A549 (cell line): ENCODE measurements at places on chromosomes 16 and 17.

GRCh38 chr17:72660274-72661115 lies 432.0 kb downstream of the SLC39A11 start:
- DNase-seq: no peak

DNA sequence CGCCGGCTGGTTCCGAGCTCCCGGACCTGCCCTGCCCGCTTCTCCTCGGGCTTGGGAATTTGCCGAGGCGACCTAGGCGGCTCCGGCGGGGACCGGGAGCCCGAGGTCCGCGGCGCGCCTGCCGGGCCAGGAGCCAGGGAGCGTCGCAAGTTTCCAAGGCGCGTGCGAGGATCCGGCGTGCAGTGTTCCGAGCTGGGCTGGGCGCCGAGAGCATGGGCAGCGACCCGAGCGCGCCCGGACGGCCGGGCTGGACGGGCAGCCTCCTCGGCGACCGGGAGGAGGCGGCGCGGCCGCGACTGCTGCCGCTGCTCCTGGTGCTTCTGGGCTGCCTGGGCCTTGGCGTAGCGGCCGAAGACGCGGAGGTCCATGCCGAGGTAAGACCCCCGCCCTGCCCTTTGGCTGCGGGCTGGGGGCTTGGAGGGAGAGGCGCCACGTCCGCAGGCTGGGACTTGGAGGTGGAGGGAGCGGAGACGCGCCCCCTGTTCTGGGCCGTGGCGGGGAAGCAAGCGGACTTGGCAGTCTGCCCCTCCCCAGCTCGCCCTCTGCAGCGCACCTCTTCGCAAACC lies 668 bp downstream of the MMP15 start:
- peak; percentile 56 for DNase-seq

GRCh38 chr16:86992587-86992986 lies 324.6 kb downstream of the C16orf95 start:
- DNase-seq: no peak

- DNase-seq: no peak
Observed at GRCh38 chr17:56347639-56348038, 194.4 kb downstream of the ANKFN1 start.

GRCh38 chr17:70820276-70820675 lies 650.9 kb downstream of the KCNJ2 start:
- no peak for DNase-seq

DNA sequence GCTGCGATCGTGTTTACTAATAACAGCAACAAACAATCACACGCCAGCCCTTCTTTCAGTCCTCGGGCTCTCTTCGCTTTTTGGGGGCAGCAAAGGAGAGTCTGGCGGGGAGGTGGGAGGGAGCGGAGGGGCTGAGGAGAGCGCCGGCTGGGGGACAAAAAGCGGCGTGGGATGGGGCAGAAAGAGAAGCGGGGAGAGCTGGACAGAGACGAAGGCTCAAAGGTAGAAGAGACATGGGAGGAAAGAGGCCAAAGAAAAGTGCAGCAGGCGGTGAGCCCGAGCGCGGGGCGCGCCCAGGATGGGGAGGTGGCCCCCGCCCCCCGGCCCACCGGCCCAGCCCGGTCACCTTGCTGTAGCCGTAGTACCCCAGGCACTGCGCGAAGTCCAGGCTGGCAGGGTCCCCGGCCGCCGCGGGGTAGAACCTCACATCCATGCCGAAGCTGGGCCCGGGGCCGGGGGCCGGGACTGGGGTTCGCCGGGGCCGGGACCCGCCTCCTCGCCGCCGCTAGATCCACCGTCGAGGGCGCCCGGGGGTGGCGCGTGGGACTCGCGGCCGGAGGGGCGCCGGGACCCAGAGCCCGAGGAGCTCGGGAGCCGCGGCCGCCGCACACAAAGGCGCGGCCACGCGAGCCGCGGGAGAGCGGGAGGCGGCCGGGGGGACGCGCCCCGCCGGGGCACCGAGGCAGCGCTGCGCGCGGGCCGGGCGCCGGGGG lies 496 bp downstream of the TOX3 start:
- no peak for DNase-seq

DNA sequence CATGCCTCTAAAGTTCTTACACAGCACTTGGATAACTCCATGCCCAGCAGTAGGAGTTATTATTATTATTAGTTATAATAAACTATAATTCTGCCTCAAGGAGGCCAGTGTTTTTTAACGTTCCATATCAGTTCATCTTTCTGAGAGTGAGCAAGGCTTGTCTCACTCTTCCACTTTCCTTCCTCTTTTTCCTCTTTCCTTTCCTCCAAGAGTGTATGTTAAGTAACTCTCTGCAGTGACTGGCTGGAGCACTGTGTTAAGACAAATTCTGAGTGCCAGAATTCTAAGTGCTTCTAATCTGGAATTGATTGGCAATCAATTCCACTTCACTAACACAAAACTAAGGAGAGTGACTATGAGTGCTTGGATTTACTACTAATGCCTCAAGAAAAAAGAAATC lies 16.4 kb downstream of the CLEC19A start:
- no peak for DNase-seq

DNA sequence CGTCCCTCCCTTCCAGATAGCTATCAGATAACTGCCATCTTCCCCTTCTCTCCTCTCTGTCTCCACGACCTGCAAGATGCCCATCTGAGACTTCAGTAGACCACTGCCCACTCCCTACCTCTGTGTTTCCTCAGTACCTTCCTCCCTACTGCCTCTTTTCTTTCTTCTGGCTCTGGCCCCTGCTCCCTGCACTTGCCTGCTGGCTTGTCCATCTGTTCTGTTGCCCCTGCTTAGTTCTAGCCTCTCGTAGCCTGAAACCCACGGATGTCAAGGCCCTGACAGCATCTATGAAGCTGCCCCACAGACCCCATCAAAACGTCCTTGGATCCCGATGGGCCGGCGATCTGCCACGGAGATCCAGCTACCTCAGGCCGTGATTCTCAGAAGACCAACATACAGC lies 53.0 kb downstream of the ELAC2 start:
- no peak for DNase-seq

DNA sequence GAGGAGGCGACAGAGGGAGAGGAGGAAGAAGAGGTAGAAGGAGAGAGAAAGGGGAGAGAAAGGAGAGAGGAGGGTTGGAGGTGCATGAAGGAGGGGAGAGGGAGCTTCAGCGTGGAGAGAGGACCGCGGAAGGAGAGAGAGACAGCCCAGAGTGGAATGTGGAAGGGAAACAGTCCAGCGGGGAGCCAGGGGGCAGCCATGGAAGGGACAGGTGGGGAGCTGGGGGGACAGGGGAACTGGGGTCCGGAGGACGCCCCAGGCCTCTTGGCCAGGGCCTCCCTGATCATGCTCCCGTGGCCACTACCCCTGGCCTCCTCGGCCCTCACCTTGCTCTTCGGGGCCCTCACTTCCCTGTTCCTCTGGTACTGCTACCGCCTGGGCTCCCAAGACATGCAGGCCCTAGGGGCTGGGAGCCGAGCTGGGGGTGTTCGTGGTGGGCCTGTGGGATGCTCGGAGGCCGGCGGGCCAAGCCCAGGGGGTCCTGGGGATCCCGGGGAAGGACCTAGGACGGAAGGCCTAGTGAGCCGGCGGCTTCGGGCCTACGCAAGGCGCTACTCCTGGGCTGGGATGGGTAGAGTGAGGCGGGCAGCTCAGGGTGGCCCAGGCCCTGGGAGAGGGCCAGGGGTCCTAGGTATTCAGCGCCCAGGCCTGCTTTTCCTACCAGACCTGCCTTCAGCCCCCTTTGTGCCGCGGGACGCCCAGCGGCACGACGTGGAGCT lies 759 bp downstream of the ASPHD1 start:
- no peak for DNase-seq
